ENCODE measurements at places on chromosomes 6 and 20.
A peak's percentile ranks its signal among the peaks of the same experiment; 100 is the strongest.

- no peak for DNase-seq
Observed at GRCh38 chr6:90035047-90035723, 140.9 kb downstream of the GJA10 start.

- DNase-seq = no peak
Observed at GRCh38 chr6:169157197-169158148, 96.2 kb downstream of the THBS2 start.

DNA sequence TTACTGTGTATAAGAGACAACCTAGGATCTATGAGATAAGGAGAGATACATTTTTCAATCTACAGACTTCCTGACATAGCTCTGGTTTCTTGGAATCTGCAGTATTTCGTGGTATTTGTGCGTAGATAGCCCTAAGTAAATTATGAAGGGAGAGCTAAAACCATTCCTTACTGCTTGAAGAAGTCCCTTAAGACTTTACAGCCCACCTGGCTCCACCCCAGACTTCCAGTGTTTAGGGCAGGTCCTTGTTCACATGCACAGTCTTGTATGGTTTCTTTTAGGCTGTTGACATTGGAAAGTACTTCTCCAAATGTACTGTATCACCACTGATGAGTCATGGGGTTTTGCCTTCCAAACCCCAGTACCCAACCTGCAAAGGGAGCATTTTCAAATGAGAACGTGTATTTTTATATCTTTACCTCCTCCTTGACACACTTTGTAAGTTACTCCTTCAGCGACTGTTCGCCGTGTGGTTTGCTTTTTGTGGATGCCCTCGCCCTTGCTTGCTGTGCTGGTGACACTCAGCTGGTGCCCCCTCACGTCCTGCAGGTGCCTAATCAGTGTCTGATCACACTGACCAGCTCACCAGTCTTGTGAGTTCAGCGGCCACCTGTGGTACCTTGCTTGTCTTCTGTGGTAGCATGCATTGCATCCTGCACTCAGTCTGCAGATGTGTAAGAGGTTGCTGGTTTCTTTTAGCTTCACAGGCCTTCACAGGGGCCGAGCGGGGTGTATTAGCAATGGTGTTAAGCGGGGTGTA is 73.3 kb downstream of the IGF2R start:
- DNase-seq = no peak

- DNase-seq = no peak
Observed at GRCh38 chr6:33391922-33392594, 435 bp downstream of the KIFC1 start.

- no peak for DNase-seq
Observed at GRCh38 chr20:53581444-53582250, 12.0 kb downstream of the ZNF217 start.

GRCh38 chr6:24855395-24856245 is 56.9 kb upstream of the ARMH2 start:
- peak; percentile 29 for DNase-seq

- no peak for DNase-seq
Observed at GRCh38 chr20:21183722-21184121, 57.8 kb downstream of the KIZ start.

DNA sequence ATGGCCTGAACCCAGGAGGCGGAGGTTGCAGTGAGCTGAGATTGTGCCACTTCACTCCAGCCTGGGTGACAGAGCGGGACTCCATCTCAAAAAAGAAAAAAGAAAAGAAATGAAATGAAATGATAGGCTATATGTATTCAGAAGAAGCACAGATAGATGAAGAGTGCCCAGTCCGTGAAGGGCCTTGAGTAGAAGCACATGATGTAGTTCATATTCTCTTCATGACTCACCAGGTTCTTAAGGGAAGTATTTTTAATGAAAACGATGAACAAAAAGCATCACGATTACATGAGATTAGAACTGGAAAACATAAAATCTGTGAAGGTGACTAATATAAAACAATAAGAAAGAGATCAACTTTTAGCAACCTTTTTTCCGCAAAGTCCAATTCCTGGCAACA is 29.8 kb downstream of the TPD52L1 start:
- no peak for DNase-seq

DNA sequence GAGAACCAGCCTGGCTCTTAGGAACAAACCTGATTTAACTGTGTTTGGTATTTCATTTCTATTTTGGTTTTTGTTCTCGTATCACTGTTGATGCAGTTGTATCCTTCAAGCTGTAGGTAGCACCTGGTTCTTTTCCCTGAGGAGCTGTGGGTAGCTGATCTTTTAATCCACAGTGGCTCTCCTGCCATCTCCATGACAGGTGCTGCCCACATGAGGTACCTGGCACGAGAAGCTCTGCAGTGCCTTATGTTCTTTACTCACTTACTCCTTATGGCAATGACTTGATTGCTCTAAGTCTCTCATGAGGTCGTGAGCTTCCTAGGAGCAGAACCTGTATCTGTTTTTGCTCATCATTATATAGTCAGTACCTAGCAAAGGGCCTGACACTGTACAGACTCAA is 74.3 kb upstream of the EMILIN3 start:
- DNase-seq = no peak

DNA sequence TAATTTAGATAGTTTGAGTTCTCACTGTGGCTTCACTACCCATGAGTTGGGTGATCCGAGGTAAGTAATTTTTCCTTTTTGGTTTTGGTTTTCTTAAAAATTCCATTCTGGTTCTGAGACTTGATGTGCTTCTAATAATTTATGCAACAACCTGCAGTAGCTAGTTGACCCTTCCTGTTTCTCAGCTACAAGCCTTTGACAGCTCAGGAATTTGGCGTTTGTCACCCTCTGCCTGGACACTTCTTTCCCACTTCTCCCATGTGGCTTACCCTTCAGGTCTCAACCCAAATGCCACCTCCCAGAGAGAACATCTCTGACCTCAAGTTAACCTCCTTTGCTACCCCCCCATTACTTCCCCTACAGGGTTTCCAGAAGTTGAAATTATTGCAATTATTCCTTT is 49.7 kb upstream of the TSHZ2 start:
- no peak for DNase-seq

GRCh38 chr6:133132466-133132971 is 108.6 kb upstream of the EYA4 start:
- DNase-seq = no peak

DNA sequence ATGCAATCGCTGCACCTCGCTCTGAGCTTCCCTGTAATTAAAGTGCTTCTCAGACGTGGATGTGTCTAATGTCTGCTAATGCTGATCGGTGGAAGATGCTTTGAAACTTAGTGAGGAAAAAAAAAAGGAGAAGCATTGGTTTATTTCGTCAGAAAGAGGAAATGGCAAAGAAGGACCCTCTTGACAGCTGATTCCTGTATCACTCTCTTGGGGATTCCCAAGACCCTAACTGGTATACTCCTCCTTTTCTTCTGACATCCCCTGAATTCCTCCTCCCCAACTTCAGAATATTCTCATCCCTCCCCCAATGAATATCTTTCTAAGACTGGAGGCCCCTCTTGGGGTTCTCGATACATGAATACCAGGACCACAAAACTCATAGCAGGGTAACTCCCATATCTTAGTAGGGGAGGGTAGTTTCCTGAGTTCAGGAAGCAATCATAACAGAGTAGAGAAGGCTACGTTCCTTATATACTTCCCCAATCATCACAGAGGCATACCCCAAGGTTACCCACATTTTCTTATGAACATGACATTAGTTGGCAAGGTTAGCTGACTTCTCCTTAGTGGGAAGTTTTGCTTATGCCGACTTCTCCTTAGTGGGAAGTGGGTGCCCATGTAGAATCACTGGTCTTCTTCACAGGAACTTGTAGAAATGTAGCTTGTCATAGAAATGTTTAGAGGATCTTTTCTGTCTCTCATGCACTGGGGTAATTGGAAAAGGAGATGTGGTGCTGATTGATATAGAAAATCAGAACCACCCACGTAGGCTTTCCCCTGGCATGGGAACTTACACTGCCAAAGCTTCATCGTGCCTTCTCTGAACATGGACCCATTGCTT is 63.8 kb upstream of the ATXN1 start:
- no peak for DNase-seq

DNA sequence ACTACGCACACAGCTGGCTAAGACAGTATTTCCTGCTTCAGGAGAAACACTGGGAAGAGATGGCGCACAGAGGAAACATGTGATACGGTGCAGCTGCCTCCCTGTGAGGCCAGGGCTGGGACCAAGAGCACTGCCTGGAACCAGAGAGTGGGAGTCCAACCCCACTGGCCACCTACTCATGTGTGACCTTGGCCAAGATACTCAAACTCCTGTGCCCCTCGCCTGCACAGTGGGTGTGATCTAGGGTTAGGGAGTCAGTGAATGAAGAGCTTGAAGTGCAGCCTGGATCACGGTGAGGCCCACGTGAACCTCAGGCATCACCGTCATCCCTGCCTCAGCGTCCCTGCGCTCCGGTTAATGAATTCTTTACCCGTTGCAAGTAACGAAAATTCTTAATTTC is 41.7 kb upstream of the MPC1 start:
- no peak for DNase-seq

- DNase-seq = no peak
Observed at GRCh38 chr20:251354-251753, 6.2 kb upstream of the DEFB132 start.

DNA sequence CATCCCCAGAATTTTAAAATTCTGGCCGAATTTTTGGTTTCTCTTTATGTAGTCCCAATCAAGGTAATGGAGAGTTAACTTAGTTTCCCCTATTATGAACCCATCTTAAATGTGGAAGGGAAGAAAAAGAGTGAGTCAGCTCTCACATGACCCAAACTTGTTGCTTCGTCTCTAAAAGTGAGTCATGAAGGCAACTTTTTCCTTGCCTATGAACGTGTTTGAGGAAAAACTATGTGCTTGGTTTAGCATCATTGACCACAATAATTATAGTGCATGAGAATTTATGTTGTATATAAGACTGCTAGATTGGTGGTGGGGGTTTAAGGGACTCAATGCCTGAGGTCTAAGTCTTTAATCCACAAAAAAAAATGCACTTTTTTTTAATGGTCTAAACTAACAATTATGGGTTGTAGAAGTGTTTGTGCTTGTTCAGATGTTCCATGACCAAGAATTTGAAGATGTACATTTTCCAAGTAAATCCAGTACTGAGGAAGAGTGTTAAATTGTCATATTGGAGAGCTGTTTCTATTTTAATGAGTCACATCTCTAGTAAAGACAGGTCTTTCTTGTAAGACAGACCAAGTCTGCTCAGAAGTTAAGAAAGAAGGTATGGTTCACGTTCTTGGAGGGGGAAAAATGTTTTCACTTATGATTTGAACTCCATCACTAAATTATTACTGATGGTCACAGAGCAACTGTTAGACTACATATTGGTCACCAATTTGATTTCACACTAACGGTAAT is 409.9 kb upstream of the MARCKS start:
- peak; percentile 86 for DNase-seq

DNA sequence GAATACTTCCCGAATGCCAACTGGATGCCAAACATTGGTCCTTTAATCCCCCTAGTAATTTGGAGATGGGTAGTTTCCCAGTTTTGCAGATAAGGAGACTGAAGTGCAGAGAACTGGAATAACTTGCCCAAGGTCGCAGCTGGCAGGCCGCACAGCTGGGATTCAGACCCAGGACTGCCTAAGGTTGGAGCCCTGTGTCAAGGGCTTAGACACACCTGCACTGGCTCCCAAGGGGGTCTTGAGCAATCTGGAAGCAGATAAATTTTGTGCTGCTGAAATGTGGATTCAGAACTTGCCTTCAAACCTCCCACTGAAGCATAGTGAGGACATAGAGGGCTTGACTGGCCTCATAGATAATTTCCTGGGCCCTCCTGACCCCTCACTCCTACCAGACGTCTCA is 30.5 kb downstream of the FOXP4 start:
- no peak for DNase-seq

DNA sequence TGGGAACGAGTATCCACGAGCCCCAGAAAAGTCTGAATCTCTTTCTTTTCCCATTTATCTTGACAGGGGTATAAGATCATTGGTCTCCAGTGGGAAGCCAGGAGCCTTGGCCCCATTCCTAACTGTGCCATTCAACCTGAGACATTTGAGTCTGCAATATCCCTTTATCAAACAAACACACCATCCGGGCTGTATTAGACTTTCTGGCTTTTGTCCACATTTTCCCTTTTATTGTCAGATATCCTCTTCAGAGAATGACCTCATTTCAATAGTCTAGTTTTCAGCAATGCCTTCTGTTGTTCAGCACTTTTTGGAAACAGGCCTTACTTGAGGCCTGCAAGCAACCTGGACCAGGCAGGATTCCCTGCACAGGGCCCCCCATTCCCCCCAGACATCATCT is 15.7 kb downstream of the BPIFA1 start:
- no peak for DNase-seq

- DNase-seq = no peak
Observed at GRCh38 chr6:110378552-110378951, 20.4 kb upstream of the METTL24 start.

DNA sequence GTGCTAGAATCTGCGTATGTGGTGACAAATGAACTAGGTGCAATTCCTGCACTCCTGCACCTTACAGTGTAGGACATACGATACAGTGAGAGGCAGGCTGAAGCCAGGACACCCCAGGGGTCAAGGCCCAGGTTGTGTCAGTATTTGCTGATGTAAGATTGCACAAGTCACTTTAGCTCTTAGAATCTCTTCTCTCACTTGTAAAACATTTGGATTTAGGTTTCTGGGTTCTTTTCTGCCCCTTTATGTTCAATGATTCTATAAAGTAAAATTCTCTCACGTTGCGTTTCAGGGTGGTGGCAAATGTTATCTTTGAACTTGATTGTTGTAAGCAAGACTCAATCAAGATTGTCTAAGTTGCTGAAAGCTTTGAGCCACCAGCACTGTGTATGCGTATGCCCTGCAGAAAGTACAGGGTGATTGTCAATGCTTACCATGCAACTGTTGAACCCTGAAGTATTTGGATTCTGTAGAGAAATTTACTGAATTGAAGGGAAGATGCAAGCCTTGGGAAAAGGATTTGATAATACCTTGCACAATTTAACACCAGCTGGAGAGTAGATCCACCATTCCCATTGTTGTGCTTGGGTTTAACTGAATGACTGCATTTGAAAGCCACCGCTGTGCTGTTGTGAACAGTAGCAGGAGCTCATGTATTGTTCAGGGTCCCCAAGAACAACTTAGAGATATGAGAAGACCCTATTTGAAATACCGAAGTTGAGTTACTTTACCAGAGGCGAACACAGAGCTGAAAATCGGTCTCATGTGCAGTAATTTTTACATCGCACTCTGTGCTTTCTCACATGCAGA is 106.1 kb upstream of the CITED2 start:
- DNase-seq = no peak

DNA sequence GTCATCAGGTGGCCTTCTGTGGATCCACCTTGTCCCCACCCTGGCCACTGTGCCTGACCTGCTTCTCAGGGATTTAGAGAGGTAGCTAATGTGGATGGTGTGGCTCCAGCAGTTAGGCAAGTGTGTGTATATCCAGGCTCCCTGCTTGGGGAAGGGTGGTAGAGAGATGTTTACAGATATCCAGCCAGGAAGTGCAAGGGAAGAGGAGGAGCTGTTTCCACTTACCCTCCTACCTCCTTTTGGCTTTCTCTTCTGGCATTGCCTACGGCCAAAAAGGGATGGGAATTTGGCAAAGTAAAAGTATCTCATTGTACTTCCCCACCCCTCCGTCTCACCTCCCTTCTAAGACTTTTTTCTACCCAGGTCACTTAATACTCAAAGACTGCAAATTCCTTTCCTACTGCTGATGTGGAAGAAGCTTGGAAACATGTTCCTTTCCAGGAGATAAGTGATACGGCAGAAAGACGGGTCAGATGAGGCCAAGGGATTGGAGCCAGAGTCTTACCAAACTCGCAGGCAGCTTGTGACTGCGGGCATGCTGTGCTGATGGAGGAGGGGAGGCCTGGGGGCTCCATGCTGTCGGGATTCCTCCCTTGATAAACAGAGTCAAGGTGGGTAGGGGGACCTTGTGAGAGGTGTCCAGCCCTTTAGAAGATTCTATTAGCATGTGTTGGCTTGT is 253.4 kb downstream of the PRL start:
- no peak for DNase-seq

GRCh38 chr6:112215488-112216284 is 38.7 kb downstream of the LAMA4 start:
- no peak for DNase-seq

Measured in retinal pigment epithelial cell (primary cell).